ENCODE measurements at places on chromosomes 1 and 21.

- no peak for DNase-seq
Measured at GRCh38 chr1:27617420-27617819, 13.5 kb upstream of the AHDC1 start.

GRCh38 chr1:201164645-201165044 is 10.4 kb upstream of the TMEM9 start:
- DNase-seq: no peak

- DNase-seq: no peak
Measured at GRCh38 chr1:159175571-159175970, 4.2 kb downstream of the CADM3 start.

DNA sequence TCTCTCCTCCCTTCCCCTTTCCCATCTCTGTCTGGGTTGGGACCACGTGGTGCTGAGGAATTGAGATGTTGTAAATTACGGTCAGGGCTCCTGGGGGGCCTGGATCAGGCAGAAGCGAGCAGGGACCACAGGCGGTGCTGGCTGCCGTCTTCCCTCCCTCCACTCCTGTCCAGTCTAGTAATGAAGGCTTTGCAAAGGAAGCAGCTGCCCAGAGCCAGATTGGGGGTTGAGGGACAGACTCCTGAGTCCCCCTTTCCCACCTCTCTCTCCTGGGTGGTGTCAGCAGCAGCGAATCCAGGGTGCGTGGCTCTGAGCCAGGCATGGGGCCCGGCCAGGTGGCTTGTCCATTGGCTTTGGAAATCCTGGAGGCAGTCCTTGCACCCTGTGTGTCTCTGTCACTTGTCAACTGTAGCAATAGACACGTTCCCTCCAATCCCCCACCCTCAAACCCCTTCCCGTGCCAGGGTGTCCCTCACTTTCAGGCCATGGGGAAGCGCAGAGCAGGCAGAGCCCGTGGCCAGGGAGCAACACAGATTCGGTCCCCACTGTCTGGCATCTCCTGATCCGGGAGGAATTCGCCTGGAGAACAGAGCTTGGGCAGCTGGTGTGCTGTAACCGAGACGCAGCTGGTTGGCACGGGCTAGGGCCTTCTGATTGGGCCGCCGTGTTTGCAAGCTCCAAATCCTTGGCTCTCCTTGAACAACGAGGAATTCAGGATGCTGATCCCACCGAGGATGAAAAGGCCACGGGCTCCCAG is 64.8 kb upstream of the WNT4 start:
- DNase-seq: no peak

DNA sequence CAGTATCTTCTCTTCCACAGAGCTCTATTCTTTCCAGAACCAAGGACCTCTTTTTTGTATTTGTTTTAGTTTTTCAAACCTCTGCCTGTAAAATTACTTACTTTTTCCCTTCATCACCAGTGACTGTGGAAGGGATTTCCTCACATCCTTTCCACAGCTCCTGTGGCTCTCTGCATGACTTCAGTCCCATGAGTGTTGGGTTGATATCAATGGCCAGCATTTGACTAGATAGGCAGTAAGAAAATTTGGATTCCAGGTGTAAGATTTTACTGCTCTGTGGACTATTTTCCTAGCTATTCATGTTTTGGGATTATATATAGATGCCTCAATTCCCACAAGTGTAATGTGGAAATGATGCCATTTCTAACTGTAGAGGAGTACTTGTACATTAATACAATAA is 171.5 kb upstream of the PTBP2 start:
- no peak for DNase-seq

GRCh38 chr1:244234009-244234643 is 183.0 kb downstream of the ZBTB18 start:
- no peak for DNase-seq

- no peak for DNase-seq
Measured at GRCh38 chr1:173190101-173190936, 16.8 kb downstream of the TNFSF4 start.

DNA sequence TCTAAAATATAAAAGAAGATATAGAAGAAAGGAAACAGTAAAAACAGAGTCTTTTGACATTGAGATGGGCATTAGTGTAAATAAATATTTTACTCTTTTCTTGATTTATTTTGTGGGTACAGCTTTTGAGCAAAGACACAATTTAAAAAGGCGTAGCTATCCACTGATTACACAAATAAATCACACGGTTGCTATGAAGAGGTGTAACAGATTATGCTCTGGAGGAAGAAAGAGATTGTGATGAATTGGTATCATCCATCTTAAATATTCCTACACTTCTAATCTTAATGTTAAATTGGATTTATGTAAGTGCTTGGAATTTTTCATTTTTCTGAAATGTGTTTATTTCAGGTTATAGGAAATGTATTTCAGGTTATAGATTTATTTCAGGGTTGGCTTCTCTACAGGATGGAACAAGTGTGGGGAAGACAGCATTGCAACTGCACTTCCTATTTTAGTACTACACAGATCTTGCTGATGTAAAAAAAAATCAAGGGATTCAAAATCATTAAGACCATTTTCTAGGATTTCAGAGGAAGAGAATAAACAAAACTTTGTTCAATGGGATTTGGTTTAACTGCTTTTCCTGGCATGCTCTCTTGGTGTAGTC is 15.3 kb downstream of the XCL1 start:
- DNase-seq: no peak

GRCh38 chr1:35278886-35279554 is 10.5 kb downstream of the ZMYM4 start:
- no peak for DNase-seq

All from DMS79 (cell line).